ENCODE measurements at places on chromosomes 1 and 21.

DNA sequence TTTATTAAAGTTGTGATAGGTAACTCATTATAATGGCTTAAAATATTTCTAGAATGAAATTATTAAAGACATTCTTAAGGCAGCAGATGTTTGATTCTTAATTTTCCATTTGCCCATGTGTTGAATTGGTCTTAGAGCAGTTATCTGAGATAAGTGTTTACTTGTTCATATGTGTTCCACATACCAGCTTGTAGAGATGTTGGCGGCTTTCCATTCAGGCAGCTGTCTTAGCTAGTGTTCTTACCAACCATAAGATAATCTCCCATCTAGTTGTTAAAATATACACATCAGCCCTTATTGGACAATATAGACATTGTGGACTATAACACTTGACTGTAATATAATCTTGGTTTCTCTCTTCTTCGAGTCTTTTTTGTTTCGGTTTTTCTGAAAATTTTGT, 1372.9 kb upstream of the ADGRL2 start:
- no peak for DNase-seq

DNA sequence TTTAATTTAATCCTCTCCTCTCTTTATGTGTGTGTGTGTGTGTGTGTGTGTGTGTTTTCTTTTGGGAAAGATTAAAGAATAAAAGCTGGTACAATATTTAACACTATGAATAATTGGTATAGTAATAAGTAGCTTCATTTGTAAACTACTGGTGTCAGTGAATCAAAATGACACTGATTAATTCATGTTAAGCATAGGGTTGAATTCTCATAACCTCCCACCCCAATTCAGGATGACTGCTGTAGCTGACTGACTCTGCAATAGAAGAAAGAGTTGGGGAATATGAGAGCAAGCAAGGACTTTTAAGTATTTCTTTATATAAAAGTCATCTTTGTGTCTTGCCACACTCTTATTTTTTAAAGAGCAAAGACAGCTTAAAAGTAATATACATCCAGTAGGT, 13.1 kb downstream of the SLC30A7 start:
- DNase-seq: no peak

DNA sequence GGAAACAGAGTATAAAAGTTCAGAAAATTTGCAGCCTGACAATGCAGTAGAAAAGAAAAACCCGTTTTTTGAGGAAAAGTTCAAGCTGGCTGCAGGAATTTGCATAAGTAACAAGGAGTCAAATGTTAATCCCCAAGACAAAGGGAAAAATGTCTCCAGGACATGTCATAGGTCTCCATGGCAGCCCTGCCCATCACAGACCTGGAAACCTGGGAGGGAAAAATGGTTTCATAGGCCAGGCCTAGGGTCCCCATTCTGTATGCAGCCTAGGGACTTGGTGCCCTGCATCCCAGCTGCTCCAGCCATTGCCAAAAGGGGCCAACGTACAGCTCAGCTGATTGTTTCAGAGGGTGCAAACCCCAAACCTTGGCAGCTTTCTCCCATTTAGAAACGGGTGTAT, 3.6 kb upstream of the KCNT2 start:
- no peak for DNase-seq

- no peak for DNase-seq
Observed at GRCh38 chr1:240801442-240801841, 189.5 kb upstream of the GREM2 start.

- DNase-seq: no peak
Observed at GRCh38 chr1:241857131-241857530, 9.1 kb downstream of the EXO1 start.

DNA sequence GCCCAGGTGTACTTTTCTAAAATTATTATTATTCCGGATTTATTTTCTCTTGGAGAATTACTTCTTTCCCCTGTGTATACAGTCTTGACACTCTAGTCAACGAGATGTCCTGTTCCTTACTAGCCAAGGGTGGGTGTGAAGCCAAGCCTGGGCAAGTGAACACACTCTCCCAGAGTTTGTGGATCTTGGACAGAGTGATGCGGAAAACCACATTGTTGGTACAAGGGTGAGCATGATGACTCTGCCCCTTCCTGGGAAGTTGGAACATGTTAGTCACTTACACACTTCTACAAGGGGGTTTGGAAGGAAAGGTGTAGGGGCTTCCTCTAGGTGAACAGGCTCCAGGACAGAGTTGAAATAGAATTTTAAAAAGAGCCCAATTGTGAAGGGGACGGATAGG, 20.0 kb upstream of the RD3 start:
- no peak for DNase-seq

- no peak for DNase-seq
Observed at GRCh38 chr21:21046063-21046462, 47.9 kb downstream of the NCAM2 start.

Data from NCI-H2081 treated with DMSO at 0.1 percent for 48 hours (cell line).